ENCODE measurements at places on chromosomes 4 and X. TPM values are rescaled to one million over a fixed set of nuclear protein-coding genes. Genes with fewer than 3 reads are reported as not detected.

PITX2 gene
- not detected for total RNA-seq

KIT gene
- total RNA-seq: 1.3 TPM

CXorf49B gene
- not detected for total RNA-seq

UGT2B15 gene
- not detected for total RNA-seq

TMEM150C gene
- total RNA-seq: 0.53 TPM

CSAG1 gene
- not detected for total RNA-seq

ABCG2 gene
- 1.7 TPM for total RNA-seq

RHOXF2 gene
- total RNA-seq: not detected

POU3F4 gene
- under 0.01 TPM for total RNA-seq

CENPI gene
- total RNA-seq: 14.1 TPM

XPNPEP2 gene
- not detected for total RNA-seq

AP1AR gene
- total RNA-seq: 13.7 TPM

NLGN3 gene
- total RNA-seq: 0.37 TPM

STARD8 gene
- total RNA-seq: 3.2 TPM

GAGE12E gene
- not detected for total RNA-seq

CT55 gene
- total RNA-seq: not detected

DOCK11 gene
- total RNA-seq: 13.1 TPM

LUZP4 gene
- total RNA-seq: not detected

MAGEA9 gene
- not detected for total RNA-seq

RRH gene
- total RNA-seq: not detected
